AG04449 (cell line): ENCODE measurements at places on chromosomes 7 and 10.

- DNase-seq, result peak; percentile 86
Measured at GRCh38 chr10:44801383-44802327, 109.5 kb upstream of the TMEM72 start.

DNA sequence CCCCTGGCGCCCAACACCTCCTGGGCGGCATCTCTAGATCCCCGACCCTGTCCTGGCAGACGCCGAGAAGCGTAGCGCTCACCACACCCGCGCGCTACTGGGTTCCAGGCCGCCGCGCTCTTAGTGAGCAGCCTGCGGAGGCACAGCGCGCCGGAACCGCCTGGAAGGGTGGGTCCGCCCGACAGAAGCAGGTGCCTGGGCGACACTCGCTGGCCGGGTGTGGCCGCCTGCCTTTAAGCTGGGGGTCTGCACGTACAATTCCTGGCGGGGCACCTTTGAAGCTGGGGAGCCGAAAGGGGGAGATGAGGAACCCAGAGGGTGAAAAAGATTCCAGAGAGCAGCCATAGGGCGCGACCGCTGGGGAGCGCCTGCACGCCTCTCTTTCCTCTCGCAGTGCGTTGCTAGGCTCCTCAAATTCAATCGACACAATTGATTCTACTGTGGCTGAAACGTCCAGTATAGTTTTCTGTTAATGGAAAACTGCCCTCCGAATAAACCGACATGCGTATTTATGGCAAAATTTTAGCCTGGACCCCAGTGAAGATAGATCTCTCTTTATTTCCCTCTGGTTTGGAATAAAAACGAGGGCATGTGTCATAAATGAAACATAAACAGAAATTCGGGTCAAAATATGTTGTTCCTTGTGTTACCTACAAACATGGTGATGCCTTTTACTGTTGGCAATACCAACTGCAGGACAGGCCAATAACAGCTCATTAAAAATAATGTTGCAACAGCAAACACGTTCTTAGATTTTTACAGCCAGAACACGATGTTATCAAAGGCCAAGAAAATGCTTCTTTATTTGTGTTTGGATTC, 4.6 kb downstream of the HMX3 start:
- no peak for DNase-seq

- DNase-seq, result no peak
Measured at GRCh38 chr7:93375603-93376002, 143.4 kb downstream of the VPS50 start.

GRCh38 chr10:62454687-62455397, 80.7 kb downstream of the ZNF365 start:
- peak; percentile 33 for DNase-seq

DNA sequence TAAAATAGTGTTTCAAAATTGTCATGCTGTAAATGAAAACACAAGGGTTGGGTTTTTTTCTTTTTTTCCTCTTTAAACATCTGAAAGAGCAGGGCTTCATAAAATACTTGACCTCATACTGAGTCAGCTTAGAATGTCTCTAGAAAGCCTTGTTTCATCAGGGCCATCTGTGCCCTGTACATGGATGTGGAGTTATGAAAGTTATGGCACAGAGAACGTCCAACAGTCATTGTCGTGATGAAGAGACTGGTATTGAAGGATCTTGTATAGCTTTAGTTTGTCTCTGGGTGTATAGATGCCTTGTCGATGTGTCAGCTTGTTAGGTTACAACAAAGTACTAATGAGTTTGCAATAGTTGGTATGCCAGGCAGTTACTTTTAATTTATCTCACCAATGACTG, 127.3 kb downstream of the FAM204A start:
- no peak for DNase-seq

- DNase-seq, result no peak
Measured at GRCh38 chr10:104580774-104581675, 60.1 kb upstream of the SORCS3 start.

- DNase-seq, result no peak
Measured at GRCh38 chr7:131562941-131563340, 6.5 kb upstream of the PODXL start.

GRCh38 chr7:36723951-36724664, at the start of gene AOAH:
AOAH (minus strand) TSS chr7:36724494; CDS start chr7:36724148, 346 bp downstream.
- DNase-seq, result no peak

DNA sequence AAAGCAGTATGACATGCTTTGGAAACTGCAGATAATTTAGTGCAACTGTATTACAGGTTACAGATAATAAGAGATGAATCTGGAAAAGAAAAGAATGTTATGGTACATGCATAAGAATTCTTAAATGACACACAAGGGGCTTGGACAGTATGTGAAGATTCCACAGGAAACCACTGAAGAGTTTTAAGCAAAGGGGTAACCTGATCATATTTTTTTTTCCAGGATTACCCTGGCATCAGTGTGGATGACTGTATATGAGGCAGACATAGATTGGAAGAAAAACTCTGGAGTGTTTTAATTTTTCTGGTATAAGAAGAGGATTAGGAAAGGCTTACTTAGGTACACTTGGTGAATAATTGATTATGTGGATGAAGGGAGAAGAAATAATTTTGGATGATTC, 8.1 kb downstream of the TFPI2 start:
- no peak for DNase-seq

DNA sequence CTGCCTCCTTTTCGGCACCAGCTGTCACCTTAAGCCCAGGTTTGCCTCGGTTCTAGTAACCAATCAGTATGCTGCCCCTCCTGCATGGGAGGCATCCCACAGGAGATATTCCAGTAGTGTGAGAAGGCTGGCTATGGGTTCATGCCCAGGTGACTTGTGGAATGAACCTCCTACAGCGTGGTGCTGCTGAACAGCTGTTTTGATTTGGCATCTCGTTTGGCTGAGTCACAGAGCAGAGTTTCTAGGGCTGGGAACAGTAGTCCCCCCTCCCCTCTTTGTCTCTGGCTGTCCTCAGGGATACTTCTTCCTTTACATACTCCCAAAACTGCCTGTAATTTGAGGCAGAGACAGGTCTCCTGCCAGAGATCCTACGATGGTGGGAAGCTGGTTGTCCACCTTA, 16.1 kb downstream of the R3HCC1L start:
- no peak for DNase-seq

DNA sequence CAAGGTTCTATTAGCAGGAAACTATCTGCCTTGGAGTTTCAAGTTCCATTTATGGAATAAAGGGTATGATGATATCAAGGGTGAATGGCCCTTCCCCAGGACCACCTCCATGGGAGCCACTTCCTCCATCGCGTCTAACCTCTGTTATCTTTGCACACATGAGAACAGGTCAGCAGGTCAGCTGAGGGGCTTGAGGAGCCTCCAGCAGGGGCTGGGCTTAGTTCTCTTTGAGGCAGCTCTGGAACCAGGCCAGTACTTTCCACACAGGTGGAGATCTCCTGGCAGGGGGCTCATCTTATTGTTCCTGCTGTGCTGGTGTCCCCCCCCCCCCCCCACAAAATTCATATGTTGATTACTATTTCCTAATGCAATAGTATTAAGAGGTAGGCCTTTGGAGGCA, 472.2 kb upstream of the ZMIZ1 start:
- DNase-seq, result no peak

DNA sequence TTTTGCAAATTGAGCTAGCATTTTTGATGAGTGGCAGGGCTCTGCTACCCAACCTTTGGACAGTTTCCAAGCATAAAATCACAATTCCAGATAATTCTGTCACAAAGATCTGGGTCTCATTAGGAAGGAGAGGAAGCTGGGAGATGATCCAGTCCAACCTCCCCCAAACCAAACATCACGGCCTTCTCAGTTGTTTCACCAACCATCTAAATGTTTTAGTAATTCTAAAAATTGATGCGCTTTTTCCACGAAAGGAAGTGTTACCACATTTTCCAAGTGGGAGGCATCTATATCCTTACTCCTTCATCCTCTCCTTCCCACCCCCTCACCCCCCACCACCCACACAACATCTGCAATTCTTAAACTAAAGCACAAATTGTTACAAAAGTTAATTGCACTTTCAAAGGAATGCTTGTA, 108.3 kb downstream of the EGFR start:
- no peak for DNase-seq

DNA sequence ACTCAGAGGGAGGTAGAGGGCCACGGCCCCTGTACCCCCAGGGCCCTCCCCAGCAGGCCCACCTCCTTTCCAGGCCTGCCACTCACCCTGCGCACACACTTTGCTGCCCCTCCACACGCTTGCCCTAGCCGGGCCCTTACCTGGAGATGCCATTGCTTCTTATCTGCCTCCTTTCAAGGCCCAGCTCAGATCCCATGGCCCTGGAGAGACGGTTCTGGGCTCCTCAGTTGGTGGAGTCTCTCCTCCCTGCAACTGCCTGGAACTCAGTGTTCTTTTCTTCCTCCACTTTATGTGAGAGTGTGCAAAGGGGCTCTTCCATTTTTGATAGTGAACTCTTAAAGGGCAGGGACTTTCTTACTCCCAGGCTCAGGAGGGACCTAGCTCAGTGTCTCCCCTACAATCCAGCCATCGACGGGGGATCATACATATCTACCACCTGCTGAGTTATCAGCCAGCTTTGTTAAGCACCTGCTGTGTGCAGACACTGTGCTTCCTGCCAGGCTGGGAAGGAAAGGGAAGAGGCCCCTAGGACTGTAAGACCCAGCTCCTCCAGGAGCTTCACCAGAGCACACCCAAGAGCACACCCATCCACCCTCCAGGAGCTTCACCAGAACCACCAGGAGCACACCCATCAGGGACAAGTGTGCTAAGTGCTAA, 89.3 kb upstream of the MACROH2A2 start:
- DNase-seq, result no peak

GRCh38 chr10:12592967-12593366, 243.6 kb downstream of the CAMK1D start:
- no peak for DNase-seq

GRCh38 chr10:103241262-103242011, 4.2 kb upstream of the RPEL1 start:
- no peak for DNase-seq

DNA sequence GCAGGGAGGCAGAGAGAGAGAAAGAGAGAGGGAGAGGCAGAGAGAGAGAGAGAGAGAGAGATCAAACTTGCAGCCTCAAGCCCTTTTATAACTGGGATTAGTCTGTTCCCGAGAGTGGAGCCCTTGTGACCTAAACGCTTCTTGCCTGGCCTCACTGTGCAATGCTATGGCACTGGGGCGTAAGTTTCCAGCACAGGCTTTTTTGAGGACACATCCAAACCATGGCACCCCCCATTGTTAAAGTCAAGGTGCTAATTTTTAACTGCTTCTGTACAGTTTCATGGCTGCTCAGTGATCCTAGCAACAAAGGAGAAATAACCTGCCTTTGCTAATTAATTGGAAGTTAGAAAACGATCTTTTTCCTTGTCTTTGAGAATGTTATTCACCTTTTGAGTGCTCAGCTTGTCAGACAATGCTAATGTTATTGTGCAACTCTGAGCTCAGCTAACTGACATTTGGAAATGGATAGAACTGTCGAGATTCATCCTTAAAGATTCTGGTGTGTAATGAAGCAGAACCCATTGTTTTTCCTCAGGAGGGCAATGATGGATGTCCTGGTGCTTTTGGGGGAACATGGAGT, 268.4 kb downstream of the GLRX3 start:
- DNase-seq, result no peak

DNA sequence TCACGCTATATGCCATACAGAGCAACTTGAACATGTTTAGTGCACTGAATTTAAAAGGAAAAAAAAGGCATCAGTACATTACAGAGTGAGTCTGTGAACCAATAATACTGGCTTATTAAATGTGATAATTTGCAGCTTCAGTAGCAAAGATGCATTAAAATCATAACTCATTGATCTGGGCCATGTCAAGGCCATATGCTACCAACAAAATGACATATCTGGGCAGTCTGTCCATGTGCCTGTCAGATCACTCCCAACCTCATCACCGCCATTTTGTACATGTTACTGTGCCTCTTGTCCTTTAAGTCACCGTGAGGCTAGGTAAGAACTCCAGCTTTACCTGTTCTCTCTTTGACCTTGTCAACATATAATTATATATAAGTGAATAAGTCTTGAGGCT, 307.4 kb upstream of the LRGUK start:
- DNase-seq, result no peak

DNA sequence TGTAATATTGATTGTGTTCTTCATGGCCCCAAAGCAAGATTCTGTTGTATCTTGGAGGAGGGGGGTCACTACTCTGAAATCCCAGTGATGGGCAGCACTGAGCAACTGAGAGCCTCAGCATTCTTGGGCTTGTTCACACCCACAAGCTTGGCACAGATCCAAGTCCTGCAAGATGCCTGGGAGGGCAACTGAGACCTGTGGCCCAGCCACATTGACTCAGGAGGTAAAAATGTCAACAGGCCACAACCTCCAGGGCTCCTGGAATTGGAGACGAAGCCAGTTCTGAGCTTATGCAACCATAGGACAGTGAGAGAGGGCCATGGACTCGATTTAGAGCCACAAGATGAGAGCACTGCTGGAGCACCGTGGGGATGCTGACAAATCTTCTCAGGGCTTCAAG, 3.1 kb upstream of the DOCK1 start:
- peak; percentile 19 for DNase-seq

GRCh38 chr10:9501944-9502343, 1447.5 kb downstream of the GATA3 start:
- DNase-seq, result no peak

- no peak for DNase-seq
Measured at GRCh38 chr7:131326576-131326975, 1.1 kb upstream of the MKLN1 start.
